NCI-H2029 (cell line): ENCODE measurements at places on chromosomes 4 and X.

- no peak for DNase-seq
Observed at GRCh38 chr4:21226637-21227538, 526.6 kb downstream of the PACRGL start.

DNA sequence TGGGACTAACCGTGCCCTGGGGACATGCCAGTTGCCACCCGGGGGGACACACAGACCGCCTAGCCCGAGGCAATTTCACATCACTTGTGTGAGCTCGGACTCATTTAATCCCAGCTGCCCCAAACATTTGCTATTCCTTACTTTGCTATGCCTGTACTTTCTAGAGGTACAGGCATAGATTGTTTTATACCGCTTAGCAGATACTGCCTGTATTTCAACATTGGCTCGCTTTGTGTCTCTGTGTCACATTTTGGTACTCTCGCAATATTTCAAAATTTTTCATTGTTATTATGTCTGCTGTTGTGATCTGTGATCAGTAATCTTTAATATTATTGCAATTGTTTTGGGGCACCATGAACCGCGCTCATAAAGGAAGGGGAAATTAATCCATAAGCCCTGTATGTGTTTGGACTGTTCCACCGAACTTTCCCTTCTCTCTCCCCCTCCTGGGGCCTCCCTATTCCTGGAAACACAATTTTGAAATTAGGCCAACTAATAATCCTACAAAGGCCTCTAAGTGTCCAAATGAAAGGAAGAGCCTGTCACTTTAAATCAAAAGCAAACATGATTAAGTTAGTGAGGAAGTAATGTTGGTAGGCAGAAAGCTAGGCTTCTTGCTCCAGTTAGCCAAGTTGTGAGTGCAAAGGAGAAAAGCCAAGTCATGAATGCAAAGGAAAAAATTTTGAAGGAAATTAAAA lies 568 bp upstream of the CASP6 start:
- DNase-seq, result no peak

DNA sequence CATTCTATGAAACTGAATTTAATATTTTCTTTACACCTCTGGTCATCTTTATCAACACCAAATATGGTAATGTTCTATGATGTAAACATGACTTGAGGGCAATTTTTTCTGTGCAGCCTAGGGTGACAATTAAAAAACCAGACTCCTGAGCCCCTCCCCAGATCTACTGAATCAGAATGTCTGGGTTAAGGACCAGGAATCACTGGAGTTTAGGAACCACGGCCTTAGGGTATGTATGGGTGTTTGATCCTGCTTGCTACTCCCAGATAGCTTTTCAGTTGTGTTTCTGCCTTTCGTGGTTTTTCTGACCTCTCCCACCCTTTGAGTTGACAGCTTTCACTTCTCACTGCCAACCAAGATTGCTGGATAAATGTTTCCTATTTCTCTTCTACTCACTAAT lies 332.2 kb downstream of the DHX15 start:
- DNase-seq, result no peak

GRCh38 chr4:150886597-150886996 lies 128.5 kb downstream of the LRBA start:
- no peak for DNase-seq

- no peak for DNase-seq
Observed at GRCh38 chr4:155643087-155643486, 23.6 kb upstream of the GUCY1A1 start.
